ENCODE measurements at places on chromosomes 6 and 20.

DNA sequence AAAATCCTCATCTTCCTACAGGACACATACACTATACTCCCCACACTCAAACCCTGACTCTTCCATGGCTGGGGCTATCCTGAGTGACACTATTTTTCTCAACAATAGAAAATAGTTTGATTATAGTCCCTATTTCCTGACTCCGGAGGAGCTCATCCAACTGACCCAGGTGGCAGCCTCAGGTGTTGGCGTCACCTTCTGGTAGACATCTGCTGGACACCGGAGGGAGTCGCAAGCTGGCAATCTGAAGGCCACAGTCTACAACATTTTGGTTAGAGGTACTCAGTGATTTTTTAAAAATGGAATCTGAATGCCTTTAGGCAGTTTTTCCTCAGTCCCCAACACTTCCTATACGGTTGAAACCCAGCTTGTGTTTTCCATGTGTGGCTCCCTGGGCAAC, 32.2 kb upstream of the OCSTAMP start:
- DNase-seq = no peak

DNA sequence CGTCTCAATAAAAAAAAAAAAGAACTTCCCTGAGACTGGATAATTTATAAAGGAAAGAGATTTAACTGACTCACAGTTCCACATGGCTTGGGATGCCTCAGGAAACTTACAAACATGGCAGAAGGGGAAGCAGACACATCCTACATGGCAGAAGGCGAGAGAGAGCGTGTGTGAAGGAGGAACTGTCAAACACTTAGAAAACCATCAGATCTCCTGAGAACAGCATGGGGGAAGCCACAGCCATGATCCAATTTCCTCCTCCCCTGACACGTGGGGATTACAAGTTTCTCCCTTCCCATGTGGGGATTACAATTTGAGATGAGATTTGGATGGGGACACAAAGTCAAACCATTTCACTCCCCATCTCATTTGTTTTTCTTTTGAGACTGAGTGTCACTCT, 46.6 kb upstream of the TFAP2C start:
- no peak for DNase-seq

- DNase-seq = no peak
Measured at GRCh38 chr6:11833626-11834592, 55.3 kb upstream of the ADTRP start.

DNA sequence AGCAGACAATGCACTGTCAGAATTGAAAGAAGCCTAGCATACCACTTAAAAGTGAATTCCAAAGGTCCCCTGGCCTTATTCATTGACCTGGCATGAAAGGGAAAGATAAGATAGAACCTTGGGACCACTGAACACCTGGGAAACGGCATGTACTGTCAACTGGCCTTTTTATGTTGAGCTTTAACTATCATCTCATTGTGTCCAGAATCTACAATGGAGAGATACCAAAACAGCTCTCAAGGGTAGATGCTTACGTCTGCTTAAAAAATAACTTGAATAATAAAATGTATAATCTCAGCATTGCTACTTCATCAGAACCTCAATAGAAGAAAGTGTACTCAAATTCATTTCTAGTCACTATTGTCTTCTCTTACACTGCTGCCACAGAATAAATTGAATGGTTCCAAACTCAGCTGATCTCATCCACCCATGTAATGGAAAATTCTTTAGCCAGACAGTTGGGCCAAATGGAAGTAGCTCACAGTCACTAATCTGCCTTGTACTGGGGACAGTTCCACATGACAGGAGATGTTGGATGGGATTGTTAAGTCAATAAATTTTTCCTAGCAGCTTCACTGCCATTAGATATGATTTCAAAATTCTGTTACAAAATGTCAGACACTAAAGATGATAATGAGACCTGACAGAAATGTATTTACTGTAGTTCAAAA, 93.8 kb downstream of the MLIP start:
- no peak for DNase-seq

GRCh38 chr6:25278261-25278913, 787 bp upstream of the CARMIL1 start:
- DNase-seq = no peak

GRCh38 chr20:36462440-36463211, 78.7 kb upstream of the MYL9 start:
- DNase-seq = no peak

- DNase-seq = no peak
Measured at GRCh38 chr6:134599079-134599478, 281.2 kb upstream of the SGK1 start.

- no peak for DNase-seq
Measured at GRCh38 chr6:77373955-77374354, 89.3 kb downstream of the HTR1B start.

GRCh38 chr6:89830170-89830809, 610 bp downstream of the CASP8AP2 start:
- DNase-seq = no peak

DNA sequence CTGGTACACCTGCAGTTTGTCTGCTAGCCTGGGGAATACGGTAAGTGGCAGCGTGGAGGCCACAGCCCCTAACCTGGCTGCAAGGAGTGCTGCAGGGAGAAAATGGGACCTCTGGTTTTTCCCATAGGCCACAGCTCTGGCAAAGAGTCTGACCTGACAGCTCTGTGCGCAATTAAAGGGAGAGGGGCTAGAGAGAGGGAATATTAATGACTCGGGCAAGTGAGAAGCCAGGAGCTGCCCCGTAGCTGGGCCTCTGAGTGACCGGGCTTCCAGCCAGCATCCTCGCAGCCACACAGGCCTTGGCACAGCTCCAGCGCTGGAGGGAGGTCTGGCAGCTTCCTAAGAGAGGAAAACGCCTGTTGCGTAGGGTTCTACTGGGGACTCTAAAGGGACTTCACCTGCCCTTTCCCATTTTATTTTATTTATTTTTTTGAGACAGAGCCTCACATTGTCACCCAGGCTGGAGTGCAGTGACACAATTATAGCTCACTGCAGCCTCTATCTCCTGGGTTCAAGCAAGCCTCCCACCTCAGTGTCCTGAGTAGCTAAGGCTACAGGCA, 18.2 kb upstream of the OCSTAMP start:
- DNase-seq = peak; percentile 97

DNA sequence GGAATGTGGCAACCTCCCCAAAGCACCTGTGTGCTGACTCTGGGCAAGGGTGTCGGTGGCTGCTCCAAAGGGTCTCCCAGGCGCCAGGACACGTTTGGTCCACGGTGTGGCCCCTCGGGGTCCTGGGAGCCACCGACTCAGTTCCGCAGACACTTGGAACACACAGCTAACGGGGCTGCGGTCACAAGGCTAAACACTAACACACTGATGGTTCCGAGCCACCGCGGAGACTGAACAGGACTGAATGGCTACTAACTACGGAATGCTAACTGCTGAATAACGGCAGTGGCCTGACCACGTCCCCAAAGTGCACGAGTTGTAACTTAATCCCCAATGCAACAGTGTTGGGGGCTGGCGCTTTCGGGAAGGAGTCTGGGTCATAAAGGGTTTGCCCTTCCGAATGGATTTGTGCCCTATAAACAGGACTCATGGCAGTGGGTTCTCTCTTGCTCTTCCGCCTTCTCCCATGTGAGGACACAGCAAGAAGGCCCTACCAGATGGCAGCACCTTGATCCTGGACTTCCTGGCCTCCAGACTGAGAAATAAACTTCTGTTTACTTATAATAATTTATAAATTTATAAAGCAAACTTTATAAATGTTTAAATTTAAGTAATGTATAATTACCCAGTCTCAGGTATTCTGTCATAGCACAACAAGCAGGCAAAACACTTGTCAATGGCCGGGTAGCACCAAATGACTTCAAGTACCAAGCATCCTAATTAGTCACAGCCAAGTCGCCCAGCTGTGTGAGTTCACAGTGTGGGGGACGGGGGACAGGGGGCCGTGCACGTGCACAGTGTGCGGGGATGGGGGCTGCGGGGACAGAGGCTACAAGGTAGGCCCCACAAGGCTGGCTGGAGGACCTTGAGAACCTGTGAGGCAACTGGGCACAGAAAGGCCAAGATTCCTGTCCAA, 2.3 kb upstream of the EEF1A2 start:
- no peak for DNase-seq

GRCh38 chr6:68726992-68727391, 91.9 kb downstream of the ADGRB3 start:
- no peak for DNase-seq
